ENCODE measurements at places on chromosomes 4 and X.

GRCh38 chr4:60721685-60722084, 478.4 kb upstream of the ADGRL3 start:
- DNase-seq: no peak

DNA sequence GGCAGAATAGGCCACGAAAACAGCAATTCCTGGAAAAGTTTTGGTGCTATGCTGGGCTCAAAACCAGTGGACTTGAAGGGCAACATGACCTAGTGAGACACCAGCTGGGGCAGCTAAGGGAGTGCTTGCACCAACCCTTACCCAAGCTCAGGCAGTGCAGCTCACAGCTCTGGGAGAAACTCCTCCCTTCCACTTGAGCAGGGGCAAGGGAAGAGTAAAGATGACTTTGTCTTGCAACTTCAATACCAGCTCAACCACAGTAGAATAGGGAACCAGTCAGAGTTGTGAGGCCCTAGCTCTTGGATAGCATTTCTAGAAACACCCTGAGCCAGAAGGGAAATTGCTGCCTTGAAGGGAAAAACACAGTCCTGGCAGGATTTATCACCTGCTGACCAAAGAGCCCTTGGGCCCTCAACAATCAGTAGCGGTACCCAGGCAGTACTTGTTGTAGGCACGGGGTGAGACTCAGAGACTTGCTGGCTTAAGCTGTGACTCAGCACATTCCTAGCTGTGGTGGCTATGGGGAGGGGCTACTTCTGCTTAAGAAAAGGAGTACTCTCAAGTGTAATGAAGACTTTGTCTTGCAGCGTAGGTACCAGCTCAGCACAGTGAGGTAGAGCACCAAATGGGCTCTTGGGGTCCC, 19.7 kb upstream of the ABCG2 start:
- no peak for DNase-seq

- DNase-seq: no peak
These were observed 127.9 kb downstream of the NEK1 start for GRCh38 chr4:169484485-169484884.

- no peak for DNase-seq
These were observed 1.2 kb downstream of the CTSO start for GRCh38 chr4:155952501-155952901.

GRCh38 chr4:40228497-40229365, 31.9 kb downstream of the RHOH start:
- no peak for DNase-seq

GRCh38 chr4:146235654-146236177, 21.4 kb downstream of the REELD1 start:
- DNase-seq: no peak

GRCh38 chrX:134158821-134159512, 78.0 kb upstream of the CCDC160 start:
- DNase-seq: no peak

DNA sequence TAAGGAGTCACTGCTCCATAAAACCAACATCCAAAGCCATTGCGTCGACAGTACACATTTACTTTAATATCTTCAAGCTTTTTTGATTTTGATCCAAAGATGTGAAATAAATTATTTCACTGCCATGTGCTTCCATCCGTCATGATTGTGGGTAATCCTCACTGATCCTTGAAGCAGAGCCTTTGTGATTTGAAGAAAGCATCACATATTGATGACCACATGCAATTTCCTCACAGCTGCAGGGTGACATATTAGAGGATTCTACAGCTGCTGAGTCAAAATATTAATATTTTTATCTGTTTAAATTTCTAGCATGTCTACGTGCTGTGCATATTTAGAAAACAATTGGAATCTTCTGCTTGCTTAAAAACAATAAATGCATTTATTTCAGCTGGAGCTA, 196.8 kb upstream of the ANXA3 start:
- DNase-seq: no peak

DNA sequence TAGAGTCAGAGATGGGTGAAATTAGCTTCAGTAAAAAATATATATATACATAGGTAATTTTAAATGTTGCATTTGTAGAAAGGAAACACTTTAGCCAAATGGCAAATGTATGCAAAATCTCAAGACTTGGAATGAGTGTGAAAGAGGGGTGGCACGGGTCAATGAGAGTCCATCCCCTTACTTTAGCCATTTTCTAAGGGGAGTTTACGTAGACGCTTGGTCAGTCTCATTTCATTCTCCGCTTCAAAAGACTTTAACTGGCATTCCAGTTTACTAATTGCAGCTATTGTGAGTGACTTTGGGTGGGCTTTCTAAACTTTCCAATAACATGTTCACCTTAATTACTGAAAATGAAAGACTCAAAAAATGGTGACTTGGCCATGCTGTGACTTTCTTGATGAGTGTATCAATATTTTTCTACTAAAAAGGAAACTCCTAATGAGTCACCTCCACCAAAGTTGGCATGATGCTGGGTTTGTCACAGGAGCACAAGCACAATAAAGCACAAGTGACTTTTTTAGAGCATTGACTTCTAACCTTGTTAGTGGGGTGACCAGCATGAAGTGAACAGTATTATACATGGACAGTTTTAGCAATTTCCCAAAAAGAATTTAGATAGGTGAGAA, 356.0 kb upstream of the RASGEF1B start:
- no peak for DNase-seq

DNA sequence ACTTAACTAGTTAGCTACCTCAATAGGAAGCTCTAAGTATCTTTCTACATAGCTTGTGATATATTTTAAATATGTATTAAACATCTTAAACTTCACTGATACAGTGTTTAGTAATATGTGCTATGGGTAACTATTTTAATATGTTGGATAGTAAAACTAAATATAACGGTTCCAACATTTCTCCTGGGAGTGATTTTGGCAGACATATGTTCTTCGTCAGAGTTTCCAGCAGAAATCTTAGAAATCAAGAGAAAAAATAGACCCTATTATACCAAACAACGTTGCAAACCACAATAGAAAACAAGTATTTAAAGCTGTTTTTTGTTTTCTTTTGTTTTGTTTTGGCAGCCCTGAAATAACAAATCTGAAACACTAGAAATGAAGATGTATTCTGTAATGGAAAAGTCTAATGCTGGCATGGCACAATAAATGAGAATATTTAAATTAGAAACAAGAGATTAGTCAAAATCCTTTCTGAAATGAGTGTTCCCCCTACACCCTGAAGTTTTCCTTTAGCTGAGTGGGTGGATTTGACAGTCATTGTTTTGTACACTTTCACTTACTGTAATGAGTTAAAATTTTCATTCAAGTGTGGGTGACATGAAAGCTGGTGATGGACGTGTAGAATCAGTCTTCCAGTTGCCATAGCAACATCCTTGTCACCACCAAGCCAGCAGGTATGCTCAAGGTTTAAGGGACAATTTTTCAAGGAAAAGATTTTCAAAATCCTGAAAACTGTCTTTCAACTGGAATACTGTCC, 233.5 kb downstream of the SCFD2 start:
- no peak for DNase-seq

DNA sequence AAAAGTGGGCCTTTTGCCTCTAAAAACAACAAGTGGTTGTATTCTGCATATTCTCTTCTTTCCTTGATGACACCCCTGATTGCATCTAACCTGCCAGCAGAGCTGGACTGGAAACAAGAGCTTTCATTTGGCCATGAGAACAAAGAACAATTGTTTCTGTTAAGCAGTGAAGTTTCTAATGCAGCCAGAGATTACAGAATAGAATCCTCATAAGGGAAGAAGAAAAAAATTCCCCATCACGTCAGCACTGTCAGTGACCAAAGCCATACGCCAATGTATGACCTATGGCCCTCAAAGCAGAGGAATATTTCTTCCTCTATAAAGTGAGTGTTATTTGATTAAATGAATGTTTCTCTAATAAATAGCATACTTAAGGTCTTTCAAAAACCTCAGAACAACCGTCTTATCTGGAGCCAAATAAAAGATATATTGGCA, 529.1 kb upstream of the INTU start:
- DNase-seq: no peak

GRCh38 chrX:139112432-139112831, 400.9 kb upstream of the FGF13 start:
- no peak for DNase-seq

DNA sequence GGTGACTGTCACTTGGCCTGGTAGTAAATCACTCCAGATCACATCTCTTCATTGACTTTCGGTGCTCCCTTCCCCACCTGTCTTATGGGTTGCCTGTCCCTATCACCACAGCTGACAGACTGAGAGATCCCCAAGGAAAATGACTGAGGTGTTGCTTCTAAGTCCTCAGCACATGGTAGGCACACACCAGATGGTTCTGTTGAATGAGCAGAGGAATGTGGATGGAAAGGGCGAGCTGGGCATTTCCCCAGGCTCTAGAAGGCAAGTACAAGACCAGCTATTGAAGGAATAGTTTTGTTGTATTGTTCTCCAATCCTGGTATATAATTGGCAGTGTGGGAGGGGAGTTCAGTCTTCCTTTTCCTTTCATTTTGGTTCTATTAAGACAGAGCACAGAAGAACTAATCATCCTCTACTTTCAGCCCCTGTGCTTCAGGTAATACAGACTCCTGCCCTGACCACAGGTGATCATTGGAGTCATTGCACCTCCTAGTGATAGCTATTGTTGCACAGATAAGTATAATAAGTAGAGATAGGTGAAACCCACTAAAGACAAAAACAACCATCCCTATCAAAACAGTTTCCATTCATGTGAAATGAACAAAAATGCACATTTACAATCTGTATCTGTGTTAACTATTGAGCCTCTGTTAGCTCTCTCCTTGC, 158.6 kb downstream of the TRAM1L1 start:
- DNase-seq: no peak

- DNase-seq: no peak
These were observed 158.3 kb downstream of the AFAP1 start for GRCh38 chr4:7781366-7781765.

GRCh38 chrX:41728125-41728524, 4.1 kb downstream of the GPR82 start:
- no peak for DNase-seq

DNA sequence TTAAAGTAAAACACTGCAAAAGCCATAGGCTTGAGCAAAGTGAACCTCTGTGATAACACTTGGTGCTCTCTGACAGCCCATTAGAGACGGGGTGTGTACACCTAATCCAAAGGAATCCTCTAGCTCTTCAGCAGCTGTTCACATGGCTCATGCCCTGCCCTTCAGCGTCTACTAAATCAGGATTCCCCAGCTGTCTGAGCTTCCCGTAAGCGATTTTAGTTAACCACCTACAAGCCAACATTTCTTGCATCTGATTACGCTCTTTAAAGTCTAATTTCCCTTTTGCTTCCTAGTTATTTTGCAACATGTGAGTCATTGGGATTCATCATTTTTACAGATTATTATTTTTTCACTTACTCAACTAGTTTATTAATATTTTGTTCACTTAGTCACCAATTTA, 6.5 kb downstream of the DMD start:
- no peak for DNase-seq

DNA sequence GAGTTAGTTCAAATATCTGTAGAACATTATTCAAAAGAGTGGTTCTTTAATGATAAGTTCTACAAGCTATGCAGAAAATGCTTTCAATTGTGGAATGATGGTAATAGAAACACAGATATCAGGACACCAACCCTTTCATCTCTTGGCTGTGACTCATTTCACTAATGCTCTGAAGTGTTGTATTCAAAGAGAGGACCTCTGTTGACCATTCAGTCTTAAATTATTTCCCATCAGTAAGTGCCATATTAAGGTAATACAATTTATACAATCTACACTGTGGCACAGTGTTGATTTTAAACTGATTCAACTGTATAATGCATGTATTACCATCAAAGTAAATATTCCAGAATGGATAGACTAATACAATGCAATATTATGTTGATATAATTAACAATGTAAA, 289.0 kb upstream of the ADGRL3 start:
- no peak for DNase-seq

DNA sequence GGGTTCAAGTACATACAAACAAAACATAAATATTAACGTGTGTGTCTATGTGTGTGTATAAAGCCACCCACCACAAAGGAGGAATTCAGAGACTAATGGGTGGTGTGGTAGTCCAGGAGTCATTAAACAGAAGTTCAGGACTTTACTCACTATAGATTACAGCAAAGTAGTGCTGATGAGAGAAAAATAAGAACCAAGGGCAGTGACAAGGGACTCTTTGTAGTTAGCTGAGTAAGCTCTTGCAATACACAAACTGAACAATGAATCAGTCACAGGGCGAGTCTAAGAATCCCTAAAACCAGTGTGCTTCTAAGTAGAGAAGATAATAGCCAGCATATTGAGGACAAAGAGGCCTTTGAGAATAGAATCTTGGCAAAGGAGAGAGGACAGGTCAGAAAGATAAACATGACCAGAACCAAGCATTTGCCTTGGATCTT, 232.4 kb downstream of the PPP3CA start:
- DNase-seq: no peak

GRCh38 chrX:150625875-150626274, 57.5 kb downstream of the MTM1 start:
- no peak for DNase-seq

- DNase-seq: no peak
These were observed 112.6 kb downstream of the ATP10D start for GRCh38 chr4:47597696-47598095.

DNA sequence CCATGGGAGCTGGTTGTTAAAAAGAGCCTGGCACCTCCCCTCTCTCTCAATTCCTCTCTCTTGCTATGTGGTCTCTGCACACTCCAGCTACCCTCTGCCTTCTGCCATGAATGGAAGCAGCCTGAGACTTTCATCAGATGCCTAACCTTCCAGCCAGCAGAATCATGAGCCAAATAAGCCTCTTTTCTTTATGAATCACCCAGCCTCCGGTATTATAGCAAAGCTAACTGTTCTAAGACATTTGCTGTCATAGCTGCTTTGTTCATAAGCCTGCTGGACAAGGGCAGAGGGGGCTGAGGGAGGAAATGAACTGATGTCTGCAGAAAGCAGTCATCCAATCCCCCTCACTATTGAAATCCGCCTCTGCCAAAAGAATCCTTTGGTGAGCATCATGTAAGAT, 196.7 kb downstream of the ZNF330 start:
- DNase-seq: no peak

- no peak for DNase-seq
These were observed 73.3 kb downstream of the CYLC1 start for GRCh38 chrX:83934220-83934619.

DNA sequence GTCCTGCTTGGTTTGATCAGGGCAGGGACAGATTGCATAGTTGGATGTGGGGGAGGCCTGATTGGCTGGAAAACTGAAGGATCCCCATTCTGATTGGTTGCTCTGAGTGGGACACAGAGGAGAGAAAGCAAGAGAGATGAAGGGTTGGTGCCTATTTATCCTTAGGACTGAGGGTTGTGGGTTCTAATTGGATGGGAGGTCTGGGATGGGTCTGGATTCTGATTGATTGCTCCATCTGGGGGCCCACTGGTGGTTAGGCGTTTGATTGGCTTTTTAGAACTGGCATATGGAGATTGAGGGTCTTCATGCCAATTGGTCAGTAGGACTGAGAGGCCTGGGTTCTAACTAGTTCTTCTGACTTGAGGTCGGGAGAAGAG, 644 bp upstream of the EBP start:
- no peak for DNase-seq

DNA sequence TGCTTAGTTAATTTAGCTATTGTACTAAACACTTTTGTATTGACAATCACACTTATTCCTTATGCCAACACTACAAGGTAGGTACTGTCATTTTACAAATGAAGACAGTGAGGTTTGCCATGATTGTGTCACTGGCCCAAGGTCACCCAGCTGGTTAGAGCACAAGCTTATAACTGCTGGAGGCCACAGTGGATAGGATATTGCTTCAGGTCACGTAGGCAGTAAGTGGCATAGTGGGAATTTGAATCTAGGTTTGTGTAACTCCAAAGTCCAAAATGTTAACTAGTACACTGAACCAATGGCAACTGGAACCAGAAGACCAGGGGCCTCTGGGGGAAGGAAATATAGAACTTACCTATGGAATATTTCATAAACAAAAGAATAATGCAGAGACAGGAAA, 21.1 kb upstream of the PITX2 start:
- no peak for DNase-seq

GRCh38 chrX:13081395-13082205, 37.2 kb upstream of the FAM9C start:
- DNase-seq: no peak
